ENCODE measurements at places on chromosomes 1 and 21. TPM values are rescaled to one million over a fixed set of nuclear protein-coding genes. Genes with fewer than 3 reads are reported as not detected.

BMP8B gene
- 0.19 TPM for total RNA-seq

GREM2 gene
- 0.99 TPM for total RNA-seq

FAM72B gene
- 15.3 TPM for total RNA-seq

AGT gene
- not detected for total RNA-seq

LAPTM5 gene
- 580 TPM for total RNA-seq

KLHL21 gene
- total RNA-seq: 24.5 TPM

SERPINC1 gene
- total RNA-seq: not detected

SSX2IP gene
- total RNA-seq: 13.9 TPM

AADACL4 gene
- not detected for total RNA-seq

NGF gene
- total RNA-seq: not detected

C1orf87 gene
- total RNA-seq: not detected

LRRC7 gene
- total RNA-seq: not detected

RSPO1 gene
- not detected for total RNA-seq

TSPAN2 gene
- 0.13 TPM for total RNA-seq

VWA5B1 gene
- 0.05 TPM for total RNA-seq

LEFTY2 gene
- total RNA-seq: not detected

All from activated naive CD4-positive, alpha-beta T cell treated with anti-CD3 and anti-CD28 coated beads, Interleukin-2, amount 10 ng/mL, durations not matched to agents 5 hours and 36 hours (primary cell).